NCI-H748 treated with DMSO at 0.1 percent for 48 hours (cell line): ENCODE measurements at places on chromosomes 6 and 20.

DNA sequence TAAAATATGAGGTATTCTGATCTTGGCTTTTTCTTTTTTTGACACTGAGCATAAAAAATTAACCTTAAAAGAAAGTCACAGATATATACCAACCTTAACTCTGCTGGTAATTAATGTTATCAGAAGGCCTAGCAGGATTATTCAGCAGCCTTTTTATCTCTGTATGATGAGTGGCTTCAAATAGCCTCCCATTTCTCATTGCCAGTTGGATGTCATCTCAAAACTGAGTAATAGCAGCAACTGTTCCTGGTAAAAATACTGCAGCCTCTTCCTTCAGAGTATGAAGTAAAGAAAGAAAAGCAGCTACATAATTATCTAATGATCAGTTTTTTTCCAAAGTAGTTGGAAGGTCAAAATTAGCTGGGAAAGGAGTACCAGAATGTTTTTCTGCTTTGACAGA lies 24.9 kb upstream of the HDGFL1 start:
- DNase-seq: no peak

GRCh38 chr6:117270055-117270842 lies 4.9 kb downstream of the VGLL2 start:
- no peak for DNase-seq

- no peak for DNase-seq
Observed at GRCh38 chr6:65631711-65632110, 75.3 kb downstream of the EYS start.

DNA sequence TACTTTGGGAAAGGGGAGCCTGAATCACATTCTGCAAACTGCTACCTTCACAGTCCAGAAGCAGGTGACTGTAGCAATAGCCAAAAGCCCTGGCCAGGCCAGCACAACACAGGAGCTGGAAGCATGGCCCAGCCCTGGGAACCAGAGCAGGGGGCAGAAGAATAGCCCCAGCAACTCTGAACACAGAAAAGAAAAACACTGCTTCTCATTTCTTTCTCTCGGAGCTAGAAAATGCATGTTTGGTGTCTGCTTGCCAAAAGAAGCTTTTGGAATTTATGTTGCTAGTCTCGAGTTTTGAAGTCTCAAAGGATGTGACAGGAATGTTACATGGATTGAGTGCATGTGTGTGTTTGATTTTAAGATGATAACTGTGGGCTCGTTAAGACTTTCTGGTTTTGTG lies 79.8 kb upstream of the SCAF8 start:
- no peak for DNase-seq
